Hematopoietic multipotent progenitor cell treated with erythropoietin and hydrocortisone succinate and interleukin-3 and kit ligand, for 8 days (in vitro differentiated cells): ENCODE measurements at places on chromosomes 16 and 17.
A peak's percentile ranks its signal among the peaks of the same experiment; 100 is the strongest.

- no peak for DNase-seq
Measured at GRCh38 chr17:62790564-62790986, 17.5 kb downstream of the MARCHF10 start.

DNA sequence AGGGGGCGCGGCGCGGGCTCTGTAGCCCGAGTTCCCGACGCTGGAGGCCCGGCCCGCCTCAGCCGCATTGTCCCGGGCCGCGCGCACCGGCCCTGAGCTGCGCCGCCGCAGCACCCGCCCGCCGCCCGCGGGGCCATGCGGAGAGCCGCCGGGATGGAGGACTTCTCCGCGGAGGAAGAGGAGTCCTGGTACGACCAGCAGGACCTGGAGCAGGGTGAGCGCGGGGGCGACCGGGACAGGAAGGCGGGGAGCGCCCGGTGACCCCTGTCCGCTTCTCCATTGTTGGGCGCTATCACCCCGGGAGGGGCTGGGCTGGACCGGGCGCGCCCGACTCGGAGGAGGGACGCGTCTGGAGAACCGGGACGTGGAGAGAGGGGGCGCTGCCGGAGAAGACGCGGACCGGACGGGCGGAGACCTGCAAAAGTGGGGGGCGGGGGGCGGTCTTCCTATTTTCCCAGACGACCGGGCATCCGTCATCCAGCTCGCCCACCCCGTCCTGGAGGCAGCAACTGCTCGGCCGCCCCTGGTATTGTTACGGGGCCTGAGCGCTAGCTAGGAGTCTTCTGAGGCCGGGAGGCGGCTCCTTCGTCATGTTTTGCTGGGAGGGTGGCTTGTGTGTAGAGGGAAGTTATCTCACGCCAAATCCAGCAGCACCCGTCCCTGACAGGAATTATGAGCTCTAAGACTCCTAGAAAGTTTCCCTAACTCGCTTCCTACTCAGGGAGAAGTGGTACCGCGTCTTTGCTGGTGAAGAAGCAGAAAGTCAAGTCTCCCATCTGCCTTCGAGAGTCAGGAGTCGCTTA lies 678 bp downstream of the CDR2L start:
- peak; percentile 24 for DNase-seq

GRCh38 chr16:57774705-57775285 lies 27.5 kb downstream of the KIFC3 start:
- no peak for DNase-seq

DNA sequence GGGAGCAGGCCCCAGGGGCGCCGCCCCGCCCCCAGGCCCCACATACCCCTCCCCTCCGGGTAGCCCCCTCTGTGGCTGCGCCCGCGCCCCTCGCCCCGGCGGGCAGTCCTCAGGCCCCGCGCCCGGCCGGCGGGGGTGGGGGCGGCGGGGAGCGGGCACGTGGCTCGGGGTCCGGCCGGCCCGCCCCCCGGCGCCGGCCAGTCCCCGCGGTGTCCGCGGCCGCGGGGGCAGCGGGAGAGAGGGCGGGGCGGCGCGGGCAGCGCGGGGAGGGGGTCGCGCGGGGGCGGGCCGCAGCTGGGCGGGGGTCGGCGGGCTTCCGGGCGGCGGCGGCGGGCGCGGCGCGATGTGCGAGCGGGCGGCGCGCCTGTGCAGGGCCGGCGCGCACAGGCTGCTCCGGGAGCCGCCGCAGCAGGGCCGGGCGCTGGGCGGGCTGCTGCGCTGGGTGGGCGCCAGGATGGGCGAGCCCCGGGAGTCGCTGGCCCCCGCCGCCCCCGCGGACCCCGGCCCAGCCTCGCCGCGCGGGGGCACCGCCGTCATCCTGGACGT lies 335 bp downstream of the NECAB2 start:
- no peak for DNase-seq

DNA sequence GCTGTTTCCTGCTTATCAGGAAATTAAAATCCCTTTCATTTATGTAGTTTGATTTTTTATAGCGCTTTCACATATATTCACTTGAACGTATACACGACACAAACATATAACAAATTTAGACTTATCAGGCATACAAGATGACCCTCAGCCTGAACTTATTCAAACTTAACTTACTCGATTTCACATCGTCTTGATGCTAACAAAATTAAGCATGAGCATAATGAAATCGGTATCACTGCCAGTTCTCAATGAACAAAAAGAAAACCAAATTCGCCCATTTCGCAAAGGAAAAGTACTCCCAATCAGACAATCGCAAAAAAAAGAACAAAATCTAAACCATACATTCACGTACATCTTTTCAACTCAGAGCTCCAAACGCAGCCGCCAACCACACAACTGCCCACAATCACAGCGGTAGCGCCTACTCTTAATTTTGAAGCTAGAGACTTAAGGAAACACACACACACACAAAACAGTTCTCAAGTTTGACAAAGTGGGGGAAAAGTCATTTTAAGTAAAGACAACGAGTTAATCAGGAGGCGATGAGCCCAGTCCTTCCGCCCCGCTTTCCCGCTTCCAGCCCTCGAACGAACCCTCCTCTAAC lies 1.1 kb downstream of the GJC1 start:
- no peak for DNase-seq

DNA sequence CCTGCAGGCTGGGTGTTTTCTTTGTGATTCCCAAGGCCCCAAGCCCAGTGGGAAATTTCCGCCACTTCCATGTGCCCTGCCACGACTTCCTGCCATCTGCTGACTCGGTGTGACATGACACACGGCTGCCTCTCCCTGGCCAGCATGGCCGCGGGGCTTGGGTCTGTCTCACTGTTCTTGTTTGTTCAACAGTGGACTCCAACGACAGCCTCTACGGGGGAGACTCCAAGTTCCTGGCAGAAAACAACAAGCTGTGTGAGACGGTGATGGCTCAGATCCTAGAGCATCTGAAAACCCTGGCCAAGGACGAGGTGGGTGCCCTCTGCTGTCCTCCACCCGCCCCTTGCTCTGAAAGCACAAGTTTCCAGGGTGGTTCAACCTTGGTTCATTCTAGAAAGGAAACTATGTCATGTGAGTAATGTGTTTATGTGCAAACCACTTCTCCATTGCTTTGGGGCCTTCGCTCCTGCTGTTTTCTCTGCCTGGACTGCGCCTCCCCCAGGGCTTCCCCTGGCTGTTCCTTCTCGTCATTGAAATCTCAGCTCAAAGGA lies 26.8 kb downstream of the KNOP1 start:
- no peak for DNase-seq

DNA sequence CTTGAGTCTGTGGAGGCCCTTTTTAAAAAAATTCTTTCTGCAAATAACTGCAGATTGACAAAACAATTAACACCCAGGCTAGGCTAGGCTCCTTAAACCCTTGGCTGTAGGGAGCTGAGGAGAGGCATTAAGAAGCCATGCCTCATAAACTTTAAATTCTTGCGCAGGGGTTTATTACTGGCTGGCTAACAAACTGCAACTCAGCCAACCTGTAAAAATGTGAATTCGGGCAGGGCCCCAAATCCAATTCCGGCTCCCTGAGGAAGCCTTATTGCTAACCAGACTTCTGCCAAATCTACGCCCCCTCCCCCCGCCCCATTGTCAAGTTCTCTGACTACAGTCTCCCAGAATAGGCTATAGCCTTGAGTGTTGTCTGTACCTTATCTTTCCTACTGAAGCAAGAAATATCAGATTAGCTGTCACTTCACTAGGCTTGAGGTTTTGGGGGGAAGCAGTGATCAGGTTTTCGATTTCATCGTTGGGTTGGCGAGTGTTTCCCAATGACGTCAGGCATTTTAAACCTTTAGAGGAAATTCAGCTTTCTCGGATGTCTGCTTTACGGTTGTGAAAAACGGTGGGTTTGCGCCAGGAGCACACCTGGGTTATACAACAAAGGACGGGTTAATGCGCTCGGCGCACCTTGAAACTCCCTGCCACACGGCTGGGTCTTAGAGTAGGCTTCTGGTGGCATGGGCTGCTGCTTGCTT lies 2.0 kb downstream of the CDH3 start:
- DNase-seq = no peak

DNA sequence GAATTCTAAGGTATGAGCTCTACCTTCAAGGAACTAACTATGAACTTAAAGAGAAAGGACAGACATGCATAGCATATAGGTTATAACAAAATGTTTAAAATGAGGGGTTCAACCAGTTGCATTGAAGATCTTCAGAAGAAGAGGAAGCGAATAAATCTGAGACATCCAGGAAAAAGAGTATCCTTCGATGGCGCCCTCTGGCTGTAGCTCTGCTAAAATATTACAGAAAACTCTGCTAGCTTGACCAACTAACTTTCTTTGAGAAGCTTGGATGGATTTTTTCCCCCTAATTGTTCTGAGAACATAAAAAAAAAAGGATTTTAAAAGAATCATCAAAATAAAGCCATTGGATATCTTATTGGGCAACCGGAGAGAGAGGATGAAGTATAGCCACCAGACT lies 659.9 kb upstream of the SOX9 start:
- no peak for DNase-seq

GRCh38 chr16:11632455-11632939 lies 35.8 kb upstream of the SNN start:
- no peak for DNase-seq

- DNase-seq = no peak
Measured at GRCh38 chr17:45700171-45701090, 83.7 kb upstream of the CRHR1 start.

DNA sequence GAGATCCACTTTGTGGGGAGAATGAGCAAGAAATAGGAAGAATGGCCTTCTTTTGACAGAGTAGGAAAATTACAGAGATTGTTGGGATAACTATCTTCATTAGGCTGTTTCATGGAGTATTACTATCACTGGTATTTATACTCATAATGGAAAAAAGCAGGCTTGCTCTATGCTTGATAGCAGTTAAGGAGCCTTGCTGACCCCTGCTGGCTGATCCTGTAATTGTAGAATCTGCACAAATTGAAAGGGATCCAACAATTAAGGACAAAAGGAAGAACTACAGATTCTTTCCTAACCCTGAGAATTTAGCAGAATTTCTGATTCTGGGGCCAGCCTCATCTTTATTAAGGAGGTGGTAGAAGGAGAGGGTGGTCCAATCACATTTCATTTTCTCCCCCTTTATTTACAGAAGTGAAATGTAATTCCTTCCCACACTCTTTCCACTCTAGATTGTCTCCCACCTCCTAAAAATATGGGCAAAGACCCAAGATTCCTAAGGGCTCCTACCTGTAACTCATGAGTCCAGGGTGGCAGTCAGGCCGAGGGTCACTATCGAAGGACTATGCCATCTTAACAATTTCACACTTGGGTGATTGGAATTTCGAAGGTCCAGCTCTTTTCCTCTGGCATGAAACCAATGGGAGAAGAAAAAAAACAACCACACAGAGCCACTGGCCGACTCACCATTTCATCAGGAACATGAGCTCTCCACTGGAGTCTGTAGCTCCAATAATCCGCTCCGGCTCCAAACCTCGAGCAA lies 26.3 kb downstream of the NFE2L1 start:
- DNase-seq = peak; percentile 85

GRCh38 chr16:27149986-27150385 lies 53.3 kb upstream of the KDM8 start:
- no peak for DNase-seq

DNA sequence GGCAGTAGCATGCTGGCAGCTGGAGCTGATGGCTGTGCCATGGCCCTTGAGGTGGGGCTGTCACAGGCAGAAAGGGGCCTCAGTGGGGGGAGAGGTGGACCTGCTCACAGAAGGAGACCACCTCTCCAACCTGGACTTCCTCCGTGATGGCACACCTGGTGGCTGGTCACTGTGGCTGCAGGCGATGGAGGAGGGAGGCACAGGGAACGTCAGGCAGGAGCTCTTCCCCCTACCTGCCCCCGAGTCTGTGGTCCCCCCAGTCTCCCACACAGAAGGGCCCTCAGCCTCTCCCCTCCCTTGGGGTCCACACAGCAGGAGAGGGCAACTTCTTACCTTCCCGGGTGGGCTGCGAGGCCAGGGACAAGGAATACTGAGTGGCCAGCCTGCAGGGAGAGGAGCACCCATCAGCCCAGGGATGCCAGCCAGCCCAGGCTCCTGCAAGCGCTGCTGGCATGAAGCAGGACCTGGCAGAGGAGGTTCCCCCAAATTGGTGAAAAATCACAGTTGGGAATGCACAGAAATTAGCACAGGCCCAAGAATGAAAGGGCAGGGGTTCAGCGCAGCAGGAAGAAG lies 96.5 kb downstream of the GOSR1 start:
- no peak for DNase-seq

- no peak for DNase-seq
Measured at GRCh38 chr16:67091906-67092566, 17.7 kb upstream of the PHAF1 start.

- DNase-seq = peak; percentile 61
Measured at GRCh38 chr17:81991684-81992305, 14.4 kb downstream of the ASPSCR1 start.
